GM04504 (cell line): ENCODE measurements at places on chromosomes 7 and 10.

DNA sequence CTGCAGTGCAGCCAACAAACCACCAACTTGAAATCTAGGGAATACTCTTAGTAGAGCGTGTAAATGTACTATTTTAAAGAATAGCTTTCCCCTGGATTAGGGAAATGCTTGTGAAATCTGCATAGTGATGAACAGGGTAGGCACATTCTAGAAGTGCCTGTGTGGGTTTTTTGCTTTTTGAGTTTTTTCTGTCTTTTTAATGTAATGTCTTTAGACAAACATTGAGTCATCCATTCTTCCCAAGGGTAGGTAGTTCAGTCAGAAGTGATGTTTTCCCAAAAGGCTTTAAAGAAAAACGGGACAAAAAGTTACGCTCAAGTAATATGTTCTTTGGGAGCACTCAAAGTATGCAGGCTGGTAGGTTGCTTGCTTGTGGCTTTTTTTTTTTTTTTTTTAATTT, 130.0 kb downstream of the AUTS2 start:
- no peak for DNase-seq

DNA sequence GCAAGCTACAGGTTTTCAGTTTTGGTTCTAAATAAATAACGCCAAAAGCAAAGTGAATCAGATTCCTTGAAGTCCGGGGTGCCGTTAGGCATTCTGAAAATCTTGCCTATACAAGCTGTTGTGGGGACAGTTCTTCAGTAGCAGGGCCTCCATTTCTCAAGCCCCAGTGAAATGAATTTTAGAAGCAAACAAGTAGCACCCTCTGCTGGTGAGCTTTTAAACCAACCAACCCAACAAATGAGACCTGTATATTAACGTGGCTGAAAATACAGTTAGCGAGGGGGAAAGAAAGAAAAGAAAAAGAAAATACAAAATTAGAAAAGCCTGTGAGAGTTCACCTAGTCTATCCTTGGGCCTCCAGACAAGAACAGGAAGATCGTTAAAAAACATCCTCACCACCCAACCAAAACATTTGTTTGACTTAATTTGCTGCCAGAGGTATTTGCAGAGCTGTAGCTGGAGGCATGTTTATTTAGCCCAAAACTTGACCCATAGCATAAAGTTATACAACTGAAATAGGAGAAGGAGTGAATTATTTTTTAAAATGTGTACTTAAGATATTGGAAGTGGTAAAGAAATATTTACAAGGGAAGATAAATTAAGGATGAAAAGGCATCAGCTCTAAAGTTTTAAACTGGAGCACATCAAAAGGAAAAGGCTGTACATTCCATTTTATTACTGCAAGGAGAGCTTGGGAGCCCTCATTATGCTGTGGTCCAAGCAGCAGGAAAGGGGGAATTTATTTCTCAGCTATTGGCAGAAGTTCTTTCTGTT, 98.9 kb downstream of the DYNC1I1 start:
- DNase-seq, result peak; percentile 23

GRCh38 chr10:124279882-124280281, 138.8 kb downstream of the OAT start:
- DNase-seq, result no peak

- DNase-seq, result no peak
These were observed 118.1 kb downstream of the GATA3 start for GRCh38 chr10:8172604-8173003.

- DNase-seq, result no peak
These were observed 22.9 kb downstream of the FAM3C start for GRCh38 chr7:121373177-121373576.

DNA sequence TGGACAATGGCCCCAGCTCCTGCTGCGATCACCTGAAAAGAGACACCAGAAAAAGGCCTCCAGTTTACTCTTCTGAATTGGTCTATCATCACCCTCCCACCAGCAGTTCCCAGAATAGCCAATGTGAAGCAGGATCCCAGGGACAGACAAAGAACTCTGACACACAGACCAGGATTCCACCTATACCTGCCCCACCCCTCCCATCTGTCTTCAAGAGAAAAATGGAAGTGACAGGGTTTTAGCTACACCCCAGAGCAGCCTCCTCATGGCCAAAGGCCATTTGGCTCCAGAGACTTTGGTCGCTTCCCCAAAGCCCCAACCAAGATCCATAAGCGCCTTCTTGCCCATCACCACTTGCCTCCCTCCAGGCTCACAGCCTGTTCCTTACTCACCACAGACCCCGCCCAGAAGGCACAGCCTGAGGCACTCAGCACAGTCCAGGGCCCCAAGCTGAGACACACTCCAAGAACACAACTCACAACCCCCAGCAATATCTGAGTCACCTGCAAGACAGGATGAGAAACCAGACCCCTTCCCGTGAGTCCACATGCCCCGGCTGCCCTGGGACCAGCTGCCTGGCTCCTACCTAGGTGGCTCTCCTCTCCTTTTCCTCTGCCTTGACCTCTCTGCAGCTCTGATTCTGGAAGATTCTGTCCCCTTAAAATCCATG, 6.5 kb downstream of the TMEM176B start:
- no peak for DNase-seq

DNA sequence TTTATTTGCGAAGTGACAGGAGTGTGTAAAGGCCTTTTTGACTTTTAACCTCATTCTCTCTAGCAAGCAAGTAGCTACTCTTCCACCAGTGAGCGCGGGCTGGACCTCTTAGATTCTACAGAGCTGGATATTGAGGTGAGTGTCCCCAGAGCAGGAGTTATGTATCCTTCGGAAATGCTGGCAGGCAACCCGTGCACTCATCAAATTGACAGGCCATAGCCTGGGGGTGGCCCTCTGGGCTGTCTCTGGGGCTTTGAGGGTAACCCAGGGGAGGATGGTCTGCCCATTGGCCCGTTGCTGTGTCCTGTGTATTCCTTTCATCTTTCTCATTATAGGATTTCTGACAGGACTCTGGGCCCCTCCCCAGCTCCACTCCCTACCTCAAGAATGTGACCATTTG, 6.1 kb upstream of the PVRIG start:
- DNase-seq, result no peak

- no peak for DNase-seq
These were observed 212.6 kb downstream of the CACNA2D1 start for GRCh38 chr7:82230811-82231581.

GRCh38 chr10:48507933-48508790, 96.7 kb downstream of the ARHGAP22 start:
- no peak for DNase-seq

DNA sequence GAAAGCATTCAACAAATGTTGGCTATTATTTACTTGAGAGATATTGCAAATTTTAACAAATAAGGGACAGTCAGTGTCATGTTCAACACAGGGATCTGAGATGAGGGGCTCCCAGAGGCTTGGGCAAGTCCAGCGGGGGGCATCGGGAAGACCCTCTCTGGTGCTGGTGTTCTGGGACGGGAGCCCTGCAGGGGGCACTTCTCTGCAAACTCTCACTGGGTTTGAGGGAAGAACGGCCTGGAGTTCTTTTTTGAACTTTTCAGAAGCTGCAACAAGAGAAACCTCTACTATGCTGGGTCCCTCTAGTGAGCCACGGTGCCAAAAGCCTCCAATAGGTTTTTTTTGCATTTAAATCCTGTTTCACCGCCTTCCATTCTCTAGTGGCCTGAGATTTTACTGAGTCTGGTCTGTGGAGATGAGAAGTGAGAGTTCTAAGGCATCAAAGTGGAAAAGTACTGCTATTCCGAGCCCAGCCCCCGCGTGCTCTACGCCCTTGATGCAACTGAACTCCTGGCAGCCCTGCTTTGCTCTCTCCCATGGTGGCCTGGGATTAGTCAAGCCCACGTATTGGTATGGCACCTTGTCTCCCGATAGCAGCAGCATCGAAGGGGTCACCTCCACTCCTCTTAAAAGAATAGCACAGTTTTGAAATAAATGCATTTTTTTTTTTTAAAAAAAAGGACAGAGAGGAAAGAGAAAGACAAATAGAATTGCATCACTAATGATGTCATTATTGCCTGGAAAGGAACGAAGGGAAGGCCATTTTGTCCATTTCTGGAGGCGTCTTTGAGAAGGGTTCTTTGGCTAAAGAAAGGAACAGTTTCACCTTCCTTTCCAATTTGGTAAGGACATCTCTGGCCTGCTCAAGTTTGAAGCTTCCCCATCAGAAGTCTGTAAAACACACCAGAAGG, 43.5 kb downstream of the CLEC2L start:
- DNase-seq, result no peak

DNA sequence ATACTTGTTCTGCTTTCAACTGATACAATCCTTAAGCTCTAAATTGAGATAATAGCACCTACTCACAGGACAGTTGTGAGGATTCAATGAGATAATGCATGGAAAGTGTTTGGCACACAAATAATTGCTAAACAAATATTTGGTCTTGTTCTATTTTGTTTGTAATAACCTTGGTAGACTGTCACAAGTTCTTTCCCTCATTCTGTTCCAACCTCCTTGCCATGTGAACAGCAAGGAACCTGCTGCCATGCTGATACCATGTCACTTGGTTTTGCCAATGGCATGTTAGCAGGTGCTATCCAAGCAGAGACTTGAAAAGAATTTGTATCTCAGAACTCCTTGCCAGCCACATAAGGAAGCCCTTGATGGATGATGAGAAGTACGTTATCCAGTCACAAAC, 24.8 kb upstream of the TECTB start:
- no peak for DNase-seq

DNA sequence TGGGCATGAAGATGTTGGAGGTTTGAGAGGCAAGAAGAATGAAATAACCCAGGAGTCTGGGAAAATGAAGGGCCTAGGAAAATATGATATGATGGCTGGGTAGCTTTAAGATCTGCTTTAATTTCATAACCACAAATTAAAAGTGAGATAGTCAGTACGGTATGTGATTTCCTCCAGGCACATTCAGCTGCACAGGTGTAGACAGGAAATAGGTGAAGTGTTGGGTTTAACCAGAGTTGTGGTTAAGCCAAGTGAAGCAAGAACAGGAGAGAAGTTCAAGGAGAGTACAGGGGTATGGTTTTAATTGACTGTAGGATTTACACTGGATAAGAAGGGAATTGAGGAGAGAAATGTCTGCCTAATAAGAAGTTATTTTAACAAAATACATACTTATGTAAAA, 2.6 kb downstream of the PNLIPRP3 start:
- no peak for DNase-seq

DNA sequence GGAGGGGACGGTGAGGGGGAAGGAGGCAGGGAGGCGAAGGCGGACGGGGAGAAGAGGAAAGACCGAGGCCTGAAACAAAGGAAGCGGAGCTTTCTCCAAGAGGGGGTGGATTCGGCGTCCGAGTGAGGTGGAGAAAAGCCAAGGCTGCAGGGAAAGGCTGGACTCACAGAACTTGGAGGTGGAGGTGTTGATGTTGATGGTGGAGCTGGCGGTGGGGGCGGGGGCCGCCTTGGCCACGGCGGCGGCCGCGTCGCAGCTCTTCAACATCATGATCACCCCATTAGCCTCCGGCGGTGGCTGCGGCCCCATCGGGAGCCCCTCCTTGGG, 578 bp downstream of the CACUL1 start:
- DNase-seq, result no peak

DNA sequence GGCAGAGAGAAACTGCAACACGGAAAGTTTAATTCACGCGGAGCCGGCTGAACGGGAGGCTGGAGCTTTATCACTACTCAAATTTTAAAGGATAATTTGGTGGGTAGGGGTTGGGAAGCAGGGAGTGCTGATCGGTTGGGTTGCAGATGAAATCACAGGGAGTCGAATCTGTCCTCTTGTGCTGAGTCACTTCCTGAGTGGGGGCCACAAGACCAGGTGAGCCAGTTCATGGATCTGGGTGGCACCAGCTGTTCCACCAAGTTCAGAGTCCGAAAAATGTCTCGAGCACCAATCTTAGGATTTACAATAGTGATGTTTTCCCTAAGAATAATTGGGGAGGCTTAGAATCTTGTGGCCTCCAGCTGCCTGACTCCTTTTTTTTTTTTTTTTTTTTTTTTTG, 3.6 kb upstream of the PRAP1 start:
- no peak for DNase-seq

GRCh38 chr10:62772186-62772974, 32.1 kb upstream of the ADO start:
- no peak for DNase-seq

GRCh38 chr10:21943633-21944265, 59.8 kb downstream of the DNAJC1 start:
- DNase-seq, result no peak

GRCh38 chr7:155228459-155228845, 69.2 kb upstream of the INSIG1 start:
- no peak for DNase-seq

DNA sequence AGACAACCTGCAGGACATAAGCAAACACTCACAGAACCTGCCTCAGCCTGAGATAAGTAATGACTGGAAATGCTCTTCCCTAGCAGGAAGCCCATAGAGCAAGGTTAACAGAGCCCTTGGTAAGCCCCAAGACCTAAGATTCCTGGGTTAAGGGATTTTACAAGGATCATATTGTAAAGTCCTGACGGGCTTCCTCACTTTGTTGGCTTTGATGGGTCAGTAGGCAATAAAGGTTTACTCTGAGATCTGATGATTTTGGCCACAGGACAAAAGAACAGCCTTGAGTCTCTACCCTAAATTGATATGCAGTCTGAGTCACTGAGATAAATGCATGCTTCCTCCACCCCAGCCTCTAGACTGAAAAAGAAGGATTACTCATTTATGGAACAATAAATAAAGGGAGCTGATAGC, 270.8 kb downstream of the HTR7 start:
- DNase-seq, result no peak

DNA sequence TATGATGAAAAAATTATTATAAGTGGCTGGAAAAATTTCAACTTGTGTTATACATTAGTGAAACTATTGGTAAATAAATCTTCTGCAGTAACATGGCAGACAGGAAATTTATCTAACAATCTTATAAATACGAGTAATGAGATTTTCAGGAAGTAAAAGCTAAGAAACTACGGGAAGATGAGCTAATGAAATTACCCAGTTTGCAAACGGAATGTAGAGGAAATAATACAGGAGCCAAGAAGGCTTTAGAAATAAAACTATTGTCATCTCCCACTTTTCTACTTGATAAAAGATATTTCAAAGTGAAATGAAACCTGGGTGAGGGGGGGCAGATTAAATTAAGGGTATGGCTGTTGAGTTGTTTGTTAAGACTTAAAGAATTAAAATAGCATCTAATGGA, 332.5 kb upstream of the SORCS1 start:
- no peak for DNase-seq

DNA sequence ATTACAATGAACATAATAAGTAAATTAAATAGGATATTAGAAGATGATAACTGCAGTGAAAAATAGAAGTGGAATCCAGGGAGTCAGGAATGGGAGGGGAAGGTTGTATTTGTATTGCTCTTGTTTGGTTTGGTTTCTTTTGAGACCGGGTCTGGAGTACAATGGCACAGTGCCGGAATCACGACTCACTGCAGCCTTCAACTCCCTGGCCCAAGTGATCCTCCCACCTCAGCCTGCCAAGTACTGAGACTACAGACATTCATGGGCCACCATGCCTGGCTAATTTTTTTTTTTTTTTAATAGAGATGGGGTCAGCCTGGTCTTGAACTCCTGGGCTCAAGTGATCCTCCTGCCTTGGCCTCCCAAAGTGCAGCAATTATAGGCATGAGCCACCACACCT, 59.9 kb upstream of the LRRC4 start:
- no peak for DNase-seq

DNA sequence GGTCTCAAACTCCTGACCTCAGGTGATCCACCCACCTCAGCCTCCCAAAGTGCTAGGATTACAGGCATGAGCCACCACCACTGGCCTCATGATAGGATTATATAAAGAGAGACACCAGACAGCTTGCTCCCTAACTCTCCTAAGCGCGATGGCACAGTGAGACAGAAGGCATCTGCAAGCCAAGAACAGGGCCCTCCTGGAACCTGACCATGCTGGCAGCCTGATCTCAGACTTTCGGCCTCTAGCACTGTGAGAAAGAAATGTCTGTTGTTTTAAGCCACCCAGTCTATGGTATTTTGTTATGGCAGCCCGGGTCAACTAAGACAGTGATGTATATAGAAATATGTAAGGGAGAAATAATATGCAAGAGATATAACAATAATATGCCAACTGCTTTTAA, 51.2 kb downstream of the SRPK2 start:
- no peak for DNase-seq
